ENCODE measurements at places on chromosomes 1 and 21. TPM values are rescaled to one million over a fixed set of nuclear protein-coding genes. Genes with fewer than 3 reads are reported as not detected.

GRCh38 chr1:54681358-54681757 is 34.3 kb upstream of the TTC4 start:
- peaks cover 8% of the 10 kb centered on the region for H3K27me3 ChIP-seq
- no peaks in the 10 kb centered on the region for H3K4me1 ChIP-seq
- DNase-seq = no peak
- no peaks in the 10 kb centered on the region for H3K36me3 ChIP-seq

DNA sequence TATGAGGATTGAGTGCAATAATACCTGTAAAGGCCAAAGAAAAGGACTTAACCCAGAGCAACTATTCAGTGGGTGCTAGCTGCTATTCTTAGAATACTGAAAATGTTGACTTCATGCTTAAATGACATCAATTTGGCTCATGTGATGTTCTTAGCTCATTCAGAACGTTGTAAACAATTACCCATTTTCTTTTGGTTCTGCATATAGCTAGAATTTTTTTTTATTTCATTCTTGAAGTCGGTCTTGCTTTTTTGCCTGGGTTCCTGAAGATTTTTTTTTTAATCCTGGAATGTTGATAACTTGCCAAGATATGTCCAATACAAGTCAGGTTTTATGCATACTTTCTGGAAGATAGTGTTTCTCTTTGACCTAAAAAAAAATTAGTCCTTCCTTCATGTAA is 772.0 kb downstream of the LTN1 start:
- H3K4me3 ChIP-seq = no peak overlapping the region
- H3K36me3 ChIP-seq = no peaks in the 10 kb centered on the region
- no peak for DNase-seq
- no peak overlapping the region for H3K27ac ChIP-seq
- H3K4me1 ChIP-seq = no peaks in the 10 kb centered on the region
- no peaks in the 10 kb centered on the region for H3K27me3 ChIP-seq

DNA sequence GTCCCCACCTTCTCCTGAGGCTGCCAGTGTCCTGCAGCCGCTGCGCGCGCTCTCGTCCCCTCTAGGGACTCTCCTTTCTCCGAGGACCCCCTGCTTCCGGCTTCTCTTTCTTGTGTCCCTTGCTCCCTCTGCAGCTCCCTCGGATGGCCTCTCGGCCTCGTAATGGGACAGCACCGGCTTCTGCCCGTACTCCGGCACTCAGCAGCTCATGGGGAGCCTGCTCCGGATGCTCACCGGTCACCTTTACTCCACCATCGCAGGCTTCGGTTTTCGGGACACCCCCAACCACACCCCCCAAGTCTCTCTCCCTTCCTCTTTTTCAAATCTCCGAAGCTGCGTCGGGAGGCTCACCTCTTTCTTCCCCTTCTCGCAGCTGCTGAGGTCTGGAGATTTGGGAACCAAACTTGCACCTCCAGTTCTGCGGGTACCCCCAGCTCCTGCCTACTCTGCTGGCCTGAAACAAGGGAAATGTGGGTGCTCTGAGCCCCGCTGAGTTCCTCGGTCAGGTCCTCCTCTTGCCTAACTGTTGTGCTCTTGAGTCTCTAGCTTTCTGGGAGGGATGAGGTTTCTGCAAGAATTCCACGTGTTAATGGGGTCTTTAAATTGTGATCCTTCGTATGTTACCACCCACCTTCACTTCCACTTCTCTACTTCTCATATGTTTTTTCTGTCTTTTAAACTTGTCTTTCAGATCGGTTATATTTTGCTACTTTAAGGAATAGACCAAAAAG is 930 bp downstream of the CDC14A start:
- peak; percentile 37 for DNase-seq
- no peak overlapping the region for H3K27ac ChIP-seq
- H3K4me1 ChIP-seq = peaks cover 31% of the 10 kb centered on the region
- H3K36me3 ChIP-seq = no peaks in the 10 kb centered on the region
- peak overlapping the region; percentile 63 for H3K4me3 ChIP-seq

- no peak overlapping the region for H3K27ac ChIP-seq
- no peaks in the 10 kb centered on the region for H3K36me3 ChIP-seq
- H3K4me1 ChIP-seq = no peaks in the 10 kb centered on the region
- no peaks in the 10 kb centered on the region for H3K27me3 ChIP-seq
- DNase-seq = no peak
- H3K4me3 ChIP-seq = no peak overlapping the region
These were observed 121.9 kb downstream of the NRIP1 start for GRCh38 chr21:14942801-14943490.

GRCh38 chr1:76593618-76594017 is 273.7 kb upstream of the ST6GALNAC5 start:
- H3K36me3 ChIP-seq = no peaks in the 10 kb centered on the region
- H3K27ac ChIP-seq = no peak overlapping the region
- no peak for DNase-seq
- H3K27me3 ChIP-seq = peaks cover 8% of the 10 kb centered on the region
- no peak overlapping the region for H3K4me3 ChIP-seq
- peaks cover 8% of the 10 kb centered on the region for H3K4me1 ChIP-seq

SELE gene
- not detected for total RNA-seq

CD164L2 gene
- 1.7 TPM for total RNA-seq

BACE2 gene
- total RNA-seq = 40.8 TPM

WDR64 gene
- total RNA-seq = not detected

TRMT1L gene
- total RNA-seq = 16.9 TPM

Data from PC-9 (cell line).